ENCODE measurements at places on chromosomes 3 and 15.

DNA sequence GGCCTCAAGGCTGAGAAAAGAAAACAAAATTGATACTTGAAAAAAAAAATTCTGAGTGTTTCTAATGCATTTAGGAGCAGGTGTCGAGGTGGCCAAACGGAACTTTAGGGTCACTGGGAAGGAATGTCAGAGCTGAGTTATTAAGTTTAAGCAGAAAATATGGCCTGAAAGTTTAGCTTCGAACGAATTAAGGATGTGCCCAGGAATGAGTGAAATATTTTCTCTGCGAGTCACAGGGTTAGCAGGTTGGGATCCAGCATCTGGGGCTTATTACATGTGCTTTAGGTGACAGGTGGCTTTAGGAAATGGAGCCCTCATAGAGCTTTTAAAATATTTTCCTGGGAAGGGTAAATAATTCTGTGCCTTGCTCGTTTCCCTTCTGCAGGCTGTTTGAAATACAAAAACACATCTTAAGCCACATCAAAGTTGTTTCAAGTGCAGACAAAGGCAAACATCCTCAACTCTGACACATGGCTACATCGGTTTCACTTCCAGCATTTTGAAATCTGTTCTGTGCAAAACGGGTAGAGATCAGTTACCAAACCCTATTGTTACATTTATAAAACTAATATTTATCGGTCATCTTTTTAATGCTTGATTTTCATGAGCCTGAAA lies 143.1 kb upstream of the ARRDC4 start:
- DNase-seq: no peak

- DNase-seq: no peak
These were observed 50.9 kb downstream of the TCF12 start for GRCh38 chr15:56969265-56969895.

GRCh38 chr3:44114142-44114541 lies 127.5 kb upstream of the TOPAZ1 start:
- DNase-seq: peak; percentile 7

DNA sequence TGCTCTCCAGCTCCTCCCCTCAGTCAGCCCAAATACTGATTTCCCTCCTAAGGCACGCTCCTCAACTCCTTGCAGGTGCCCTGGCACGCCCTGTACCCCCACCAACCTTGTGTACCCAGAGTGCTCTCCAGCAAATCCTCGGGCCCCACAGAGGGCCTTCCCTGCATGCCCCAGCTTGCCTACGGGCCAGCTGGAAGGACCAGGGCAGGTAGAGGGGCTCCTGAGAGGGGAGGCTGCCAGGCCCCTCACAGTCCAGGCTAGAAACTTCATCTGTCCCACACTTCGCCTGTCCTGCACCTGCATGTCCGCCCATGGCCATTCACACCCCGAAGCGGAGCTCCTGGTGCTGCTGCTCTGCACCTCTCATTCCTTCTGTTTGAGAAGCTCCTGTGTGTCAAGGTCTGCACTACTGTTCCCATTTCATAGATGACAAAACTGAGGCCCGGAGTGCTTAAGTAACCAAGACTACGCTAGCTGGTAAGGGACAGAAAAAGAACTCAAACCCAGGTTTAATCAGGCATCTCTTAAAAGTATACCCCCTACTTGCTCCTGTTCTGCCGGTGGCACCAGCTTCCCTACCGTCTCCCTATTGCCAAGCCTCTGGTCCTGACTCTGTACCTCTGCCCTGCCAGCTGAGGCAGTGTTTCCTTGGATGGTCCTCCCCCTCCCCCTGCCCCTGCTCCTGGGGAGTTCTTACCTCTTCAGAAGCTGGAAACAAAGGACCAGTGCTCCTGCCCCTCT lies 35.6 kb downstream of the ZXDC start:
- no peak for DNase-seq

DNA sequence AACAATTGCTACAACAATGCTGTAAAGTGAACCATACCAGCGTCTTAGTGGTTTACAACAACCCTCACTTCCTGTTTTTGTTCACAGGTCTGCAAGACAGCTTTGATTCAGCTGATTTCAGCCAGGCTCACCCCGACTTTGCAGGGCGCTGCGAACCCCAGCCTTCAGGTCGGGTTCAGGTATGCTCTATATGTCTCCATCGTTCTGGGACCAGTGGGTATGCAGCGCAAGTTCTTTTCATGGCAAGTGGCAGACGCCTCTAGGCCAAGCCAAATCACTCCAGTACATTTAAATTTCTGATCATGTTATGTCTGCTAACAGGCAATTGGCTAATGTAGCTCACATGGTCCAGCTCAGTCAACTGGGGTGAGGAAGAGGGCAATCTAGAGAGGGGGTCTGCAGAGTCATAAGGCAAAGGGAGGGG lies 52.4 kb upstream of the RGMA start:
- no peak for DNase-seq

GRCh38 chr15:78481917-78482316 lies 25.5 kb upstream of the HYKK start:
- DNase-seq: no peak

GRCh38 chr3:69354948-69355347 lies 30.9 kb downstream of the FRMD4B start:
- no peak for DNase-seq

DNA sequence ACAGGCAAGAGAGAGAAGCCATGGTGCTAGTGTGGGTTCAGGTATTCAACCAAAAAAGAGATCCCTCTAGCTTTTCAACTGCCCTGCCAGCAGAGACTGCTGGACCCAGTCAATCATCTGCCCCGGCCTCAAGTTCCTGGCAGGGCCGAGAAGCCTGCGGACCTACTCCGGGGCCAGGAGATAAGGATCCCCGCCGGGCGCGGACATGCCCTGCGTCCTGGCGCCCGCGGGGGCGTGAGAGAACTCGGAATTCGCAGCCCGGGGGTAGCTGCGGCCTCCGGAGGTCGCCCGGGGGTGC lies 821 bp upstream of the MAGI1 start:
- DNase-seq: no peak

- DNase-seq: no peak
These were observed 3.7 kb upstream of the ZNF662 start for GRCh38 chr3:42902257-42902656.

DNA sequence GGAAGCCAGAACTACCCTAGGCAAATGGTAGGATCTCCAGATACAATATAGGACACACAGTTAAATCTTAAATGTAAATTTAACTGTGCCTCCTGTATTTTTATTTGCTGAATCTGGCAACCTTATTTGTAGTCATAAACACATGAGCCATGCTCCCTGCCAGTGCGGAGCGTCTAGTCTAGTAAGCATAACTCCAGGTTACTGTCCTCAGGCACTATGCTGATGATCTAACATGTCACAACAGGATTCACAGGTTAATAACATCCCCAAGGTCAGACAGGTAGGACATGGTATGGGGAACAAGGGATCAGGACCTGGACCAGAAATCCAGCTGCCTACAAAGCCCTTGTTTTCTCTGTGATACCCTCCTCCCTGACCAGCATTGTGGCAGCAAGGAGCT lies 305.1 kb downstream of the CACNA2D3 start:
- no peak for DNase-seq

- DNase-seq: no peak
These were observed 303.5 kb upstream of the LRRFIP2 start for GRCh38 chr3:37477711-37478487.

- no peak for DNase-seq
These were observed 35.3 kb downstream of the KCNH8 start for GRCh38 chr3:19183584-19183983.

- no peak for DNase-seq
These were observed 157.7 kb downstream of the RBMS3 start for GRCh38 chr3:29438580-29438979.

GRCh38 chr3:125359700-125360099 lies 15.4 kb downstream of the ZNF148 start:
- DNase-seq: no peak

DNA sequence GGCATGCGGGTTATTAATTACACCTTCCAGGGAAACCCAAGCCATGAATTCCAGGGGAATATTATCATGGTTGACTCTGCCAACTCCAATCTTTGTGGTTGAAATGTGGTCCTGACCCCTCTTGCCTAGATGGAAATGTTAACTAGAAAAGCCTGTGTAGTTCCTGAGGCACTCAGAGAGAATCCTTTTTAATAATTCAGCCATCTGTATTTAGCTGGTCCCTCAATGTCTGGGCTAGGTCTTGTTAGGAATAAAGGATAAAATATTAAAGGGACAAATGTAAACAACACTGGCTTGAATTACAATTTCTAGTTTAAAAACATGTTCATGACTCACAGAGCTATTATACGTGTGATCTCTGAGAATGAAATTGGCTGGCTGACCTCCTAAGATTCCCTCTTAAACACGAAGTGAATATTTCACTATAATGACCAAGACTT lies 435.2 kb upstream of the SUCLG2 start:
- no peak for DNase-seq

DNA sequence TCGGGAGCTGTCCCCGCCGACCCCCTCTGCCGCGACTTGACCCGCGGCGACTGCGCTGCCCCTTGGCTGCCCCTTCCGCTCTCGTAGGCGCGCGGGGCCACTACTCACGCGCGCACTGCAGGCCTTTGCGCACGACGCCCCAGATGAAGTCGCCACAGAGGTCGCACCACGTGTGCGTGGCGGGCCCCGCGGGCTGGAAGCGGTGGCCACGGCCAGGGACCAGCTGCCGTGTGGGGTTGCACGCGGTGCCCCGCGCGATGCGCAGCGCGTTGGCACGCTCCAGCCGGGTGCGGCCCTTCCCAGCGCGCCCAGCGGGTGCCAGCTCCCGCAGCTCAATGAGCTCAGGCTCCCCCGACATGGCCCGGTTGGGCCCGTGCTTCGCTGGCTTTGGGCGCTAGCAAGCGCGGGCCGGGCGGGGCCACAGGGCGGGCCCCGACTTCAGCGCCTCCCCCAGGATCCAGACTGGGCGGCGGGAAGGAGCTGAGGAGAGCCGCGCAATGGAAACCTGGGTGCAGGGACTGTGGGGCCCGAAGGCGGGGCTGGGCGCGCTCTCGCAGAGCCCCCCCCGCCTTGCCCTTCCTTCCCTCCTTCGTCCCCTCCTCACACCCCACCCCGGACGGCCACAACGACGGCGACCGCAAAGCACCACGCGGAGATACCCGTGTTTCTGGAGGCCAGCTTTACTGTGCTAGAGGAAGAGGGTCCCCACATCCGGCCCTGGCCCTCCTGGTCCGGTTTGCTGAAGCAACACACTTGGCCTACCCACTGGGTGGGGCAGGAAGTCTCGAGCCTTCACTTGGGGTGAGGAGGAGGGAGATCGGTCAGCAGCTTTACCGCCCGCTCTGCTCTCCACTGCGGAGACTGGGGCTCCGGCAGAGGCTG lies at the start of gene RASSF1:
Gene RASSF1 (minus strand): TSS at position 389 of the 882 bp plus-strand sequence. CDS start 31 bp downstream, at position 358.
- DNase-seq: peak; percentile 67

GRCh38 chr3:39322936-39323335 lies 6.6 kb upstream of the CCR8 start:
- no peak for DNase-seq

- no peak for DNase-seq
These were observed 60.5 kb downstream of the MEGF11 start for GRCh38 chr15:66193066-66193465.

DNA sequence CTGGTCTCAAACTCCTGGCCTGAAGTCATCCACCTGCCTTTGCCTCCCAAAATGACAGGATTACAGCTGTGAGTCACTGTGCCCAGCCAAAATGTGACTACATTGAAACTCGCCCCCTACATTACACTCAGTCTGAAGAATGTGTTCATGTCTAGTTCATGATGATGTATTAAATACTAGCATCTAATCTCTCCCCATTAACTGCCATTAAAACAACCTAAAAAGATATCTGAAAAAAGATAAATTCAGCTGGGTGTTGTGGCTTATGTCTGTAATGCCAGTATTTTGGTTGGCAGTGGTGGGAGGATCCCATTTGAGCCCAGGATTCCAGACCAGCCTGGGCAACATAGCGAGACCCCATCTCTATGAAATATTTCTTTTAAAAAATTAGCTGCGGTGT lies 159.4 kb downstream of the PCCB start:
- no peak for DNase-seq

- no peak for DNase-seq
These were observed 949 bp upstream of the MITF start for GRCh38 chr3:69738315-69738714.

DNA sequence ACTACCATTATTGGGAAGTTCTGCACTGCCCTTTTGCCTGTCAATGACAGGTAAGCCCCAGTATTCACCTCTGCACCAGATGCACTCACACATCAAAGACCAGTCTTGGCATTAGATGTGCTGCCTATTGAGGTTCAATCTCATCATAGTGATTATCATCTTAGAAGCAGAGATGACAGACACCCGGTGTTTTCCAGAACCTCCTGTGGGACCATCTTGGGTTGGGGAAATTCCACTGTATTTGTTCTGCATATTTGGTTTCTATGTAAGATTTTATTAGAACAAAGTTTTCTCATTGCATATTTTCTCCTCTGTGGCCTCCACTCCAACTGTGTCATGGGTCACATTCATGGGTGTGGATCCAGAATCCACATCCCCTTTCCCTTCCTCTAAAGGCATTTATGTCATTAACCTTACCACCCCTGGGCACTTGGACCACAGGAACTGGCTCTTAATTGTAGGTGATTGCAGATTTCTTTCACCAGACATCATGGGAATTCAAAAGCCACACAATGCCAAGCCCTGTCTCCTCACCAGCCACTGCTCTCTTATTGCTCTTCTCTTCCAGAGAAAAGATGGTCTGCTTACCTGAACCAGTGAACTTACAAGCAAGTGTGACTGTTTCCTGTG lies 31.2 kb downstream of the PLA1A start:
- DNase-seq: no peak

DNA sequence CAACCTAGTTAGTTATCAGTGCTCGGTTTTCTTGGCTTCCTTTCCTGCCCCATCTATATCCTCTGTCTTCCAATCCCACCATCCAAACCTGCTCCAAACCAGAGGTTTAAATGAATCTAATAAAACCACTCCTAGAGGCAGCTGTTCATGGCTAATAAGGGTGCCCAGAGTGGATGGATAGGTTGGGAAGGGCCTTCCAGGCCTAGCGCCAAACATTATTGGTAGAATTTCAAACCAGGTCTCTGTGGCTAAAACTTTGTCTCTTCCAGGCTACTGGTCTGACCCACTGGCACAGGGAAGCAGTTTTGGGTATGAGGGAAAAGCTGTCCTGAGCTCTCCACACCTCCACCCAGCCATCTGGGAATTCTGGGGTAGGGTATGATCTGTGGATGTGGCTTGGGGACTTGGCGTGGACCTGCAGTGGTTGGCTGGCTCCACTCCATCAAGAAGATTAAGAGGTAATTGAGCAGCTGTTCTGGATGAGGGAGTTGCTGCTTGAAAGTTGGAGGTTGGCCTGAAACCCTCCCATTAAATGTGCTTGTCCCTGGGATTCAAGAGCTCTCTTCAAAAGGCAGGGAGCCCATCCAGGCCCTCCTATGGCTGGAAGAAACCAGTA lies 29.3 kb upstream of the INSYN1 start:
- no peak for DNase-seq

DNA sequence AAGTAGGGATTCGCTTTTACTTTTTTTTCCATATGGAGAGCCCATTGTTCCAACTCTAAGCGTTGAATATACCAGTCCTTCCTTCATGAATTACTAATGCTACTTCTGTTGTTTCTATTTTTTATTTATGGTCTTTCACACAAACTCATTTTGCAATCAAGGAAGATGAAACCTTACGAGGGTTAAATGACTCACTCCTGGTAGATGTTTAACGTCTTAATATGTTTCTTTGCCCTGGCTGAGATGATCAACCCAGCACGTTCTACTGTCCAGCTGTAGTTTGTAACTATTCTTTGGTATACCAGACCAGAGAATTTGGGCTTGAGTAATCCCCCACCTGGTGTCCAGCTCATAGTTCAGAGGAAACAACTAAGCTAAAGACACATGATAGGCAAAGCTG lies 23.1 kb downstream of the CDCP1 start:
- DNase-seq: no peak

Data from activated T-cell treated with anti-CD3 and anti-CD28 coated beads for 24 hours (primary cell).